Stimulated activated CD8-positive, alpha-beta memory T cell treated with anti-CD3 and anti-CD28 coated beads, Interleukin-15, amount 100 ng/mL, for 1 hour (primary cell): ENCODE measurements at places on chromosomes 4 and X.

- no peak for DNase-seq
These were observed 520.4 kb downstream of the NLGN4X start for GRCh38 chrX:5708251-5708650.

DNA sequence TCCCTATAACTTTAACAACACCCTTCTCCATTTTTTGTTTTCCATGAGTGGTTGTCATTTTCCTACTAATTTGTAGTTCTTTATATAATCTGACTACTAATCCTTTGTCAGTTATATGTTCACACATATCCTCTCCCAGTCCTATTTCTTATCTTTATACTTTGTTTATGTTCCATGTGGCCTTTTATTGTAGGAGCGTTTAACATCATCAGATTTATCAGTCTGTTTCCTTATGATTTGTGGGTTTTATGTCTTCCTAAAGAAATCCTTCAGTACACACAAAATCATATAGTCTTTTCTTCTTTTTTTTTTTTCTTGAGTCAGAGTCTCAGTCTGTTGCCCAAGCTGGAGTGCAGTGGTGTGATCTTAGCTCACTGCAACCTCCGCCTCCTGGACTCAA lies 204.9 kb upstream of the SPRY1 start:
- no peak for DNase-seq

DNA sequence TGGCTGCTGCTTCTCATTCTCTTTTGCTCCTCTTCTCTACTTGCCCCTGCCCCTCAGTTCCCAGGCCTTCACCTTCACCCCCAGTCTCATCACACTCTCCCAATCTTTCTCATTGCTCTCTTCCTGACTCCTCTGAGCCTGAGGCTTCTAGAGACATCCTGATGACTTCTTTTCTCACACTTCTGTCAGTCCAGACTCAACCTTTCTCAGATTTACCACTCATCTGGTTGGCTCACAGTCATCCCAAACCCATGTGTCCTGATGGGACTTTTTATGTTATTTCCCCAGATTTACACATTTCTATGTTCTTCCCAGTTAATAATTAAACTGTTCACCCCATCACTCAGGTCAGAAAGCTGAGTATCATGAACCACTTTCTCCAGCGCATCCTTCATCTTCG lies 68.0 kb downstream of the TMA16 start:
- DNase-seq: no peak

DNA sequence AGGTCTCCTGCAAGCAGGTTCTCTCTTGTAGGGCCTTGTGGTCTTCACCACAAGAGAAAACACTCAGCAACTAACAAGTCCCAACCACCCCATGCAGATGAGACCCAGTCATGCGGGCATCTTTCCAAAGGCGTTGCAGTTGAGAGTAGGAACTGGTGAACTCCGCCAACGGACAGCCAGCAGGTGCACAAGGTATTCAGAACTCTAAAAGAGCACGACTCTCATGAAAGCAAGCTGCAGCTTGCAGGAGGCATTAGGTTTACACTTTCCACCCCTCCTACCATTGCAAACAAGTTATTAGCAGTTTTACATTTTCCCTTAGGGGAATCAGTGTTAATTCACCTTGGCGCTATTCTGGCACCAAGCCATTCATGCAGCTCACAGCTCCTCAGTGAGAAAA lies 173.4 kb upstream of the KIT start:
- DNase-seq: no peak

DNA sequence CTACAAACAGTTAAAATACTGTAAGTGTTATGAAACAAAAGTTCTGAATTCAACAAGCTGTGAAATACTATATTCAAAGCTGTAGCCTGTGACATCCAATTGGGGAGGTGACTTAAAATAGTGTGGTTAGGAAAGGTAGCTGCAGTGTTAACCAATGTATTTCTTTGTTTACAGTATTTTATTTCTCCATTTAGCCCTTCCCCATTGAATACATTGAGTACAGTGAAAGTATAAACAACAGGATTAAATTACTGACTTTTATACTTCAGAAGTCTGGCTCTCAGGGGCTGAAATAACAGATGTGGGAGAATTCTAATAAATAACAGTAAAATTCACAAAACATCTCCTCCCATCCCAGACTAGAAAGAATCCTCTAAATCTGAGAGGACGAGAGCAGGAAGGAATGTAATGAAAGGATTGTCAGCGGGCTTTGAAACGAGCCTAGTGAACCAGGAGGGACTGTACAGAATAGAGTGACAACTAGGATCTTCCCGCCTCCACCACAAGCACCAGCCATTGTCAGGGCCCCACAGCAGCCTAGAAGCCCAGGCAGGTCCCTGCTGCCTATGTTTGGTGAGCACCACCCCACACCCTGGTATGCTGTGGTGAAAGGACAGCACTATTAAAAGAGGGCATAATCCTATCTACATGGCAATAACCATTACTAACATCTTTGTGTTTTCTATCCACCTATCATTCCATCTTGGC lies 73.7 kb downstream of the SPCS3 start:
- DNase-seq: no peak

GRCh38 chr4:123167931-123168330 lies 228.7 kb upstream of the SPRY1 start:
- DNase-seq: no peak

- no peak for DNase-seq
These were observed 88.5 kb downstream of the MTMR1 start for GRCh38 chrX:150781677-150782076.

- DNase-seq: no peak
These were observed 97.3 kb upstream of the DDX3X start for GRCh38 chrX:41236629-41237028.

DNA sequence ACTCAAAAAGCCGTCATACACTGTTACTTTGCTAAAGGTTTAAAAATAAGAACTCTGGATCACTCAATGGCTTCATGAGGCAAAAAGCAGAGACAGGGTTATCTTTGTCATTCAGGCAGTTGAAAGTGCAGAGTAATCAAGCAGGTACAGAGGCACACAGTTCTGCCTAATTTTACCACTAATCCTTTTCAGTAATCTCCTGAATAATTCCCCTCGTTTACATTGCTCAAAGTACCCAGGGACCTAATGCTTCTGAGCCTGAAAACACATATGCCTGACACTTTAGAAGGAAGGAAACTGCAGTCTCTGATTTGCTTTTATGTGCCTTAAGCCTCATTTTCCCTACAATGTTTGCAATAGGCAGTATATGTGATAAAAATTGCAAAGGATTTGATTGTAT lies 71.4 kb upstream of the TRAM1L1 start:
- no peak for DNase-seq

DNA sequence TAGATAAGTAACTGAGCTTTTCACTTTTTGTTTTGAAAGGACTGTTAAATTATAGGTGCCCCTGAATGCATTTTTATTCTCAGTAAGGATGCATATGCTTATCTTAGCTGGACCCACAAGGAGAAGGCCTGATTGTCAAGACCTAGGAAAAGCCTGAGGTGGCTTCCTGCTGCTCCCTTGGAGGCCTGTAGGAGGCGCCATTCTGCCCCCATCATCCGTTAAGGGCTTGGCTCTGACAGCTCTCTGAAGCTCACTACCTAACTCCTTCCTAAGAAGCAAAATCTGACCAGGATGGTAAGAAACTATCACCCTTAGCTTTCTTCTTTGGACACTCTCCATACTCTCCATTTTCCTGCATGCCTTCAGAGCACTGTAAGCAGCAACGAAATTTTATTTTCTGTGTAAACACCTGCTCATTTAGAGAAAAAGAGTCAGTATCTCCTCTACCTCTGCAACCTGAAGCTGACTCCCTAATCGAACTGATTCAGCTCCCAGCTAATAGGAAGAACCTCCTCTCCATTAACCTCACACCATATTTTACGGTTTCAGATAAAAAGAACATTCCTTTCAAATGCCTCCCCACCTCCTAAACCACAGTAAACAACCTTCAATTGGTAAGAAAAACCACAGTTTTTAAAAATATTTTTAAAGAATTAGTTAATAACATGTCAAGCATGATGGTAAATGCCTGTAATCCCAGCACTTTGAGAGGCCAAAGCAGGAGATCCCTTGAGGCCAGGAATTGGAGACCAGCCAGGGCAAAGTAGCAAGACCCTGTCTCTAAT lies 73.4 kb upstream of the EDNRA start:
- DNase-seq: no peak

- DNase-seq: no peak
These were observed 8.5 kb upstream of the NUDT6 start for GRCh38 chr4:122930862-122931261.

DNA sequence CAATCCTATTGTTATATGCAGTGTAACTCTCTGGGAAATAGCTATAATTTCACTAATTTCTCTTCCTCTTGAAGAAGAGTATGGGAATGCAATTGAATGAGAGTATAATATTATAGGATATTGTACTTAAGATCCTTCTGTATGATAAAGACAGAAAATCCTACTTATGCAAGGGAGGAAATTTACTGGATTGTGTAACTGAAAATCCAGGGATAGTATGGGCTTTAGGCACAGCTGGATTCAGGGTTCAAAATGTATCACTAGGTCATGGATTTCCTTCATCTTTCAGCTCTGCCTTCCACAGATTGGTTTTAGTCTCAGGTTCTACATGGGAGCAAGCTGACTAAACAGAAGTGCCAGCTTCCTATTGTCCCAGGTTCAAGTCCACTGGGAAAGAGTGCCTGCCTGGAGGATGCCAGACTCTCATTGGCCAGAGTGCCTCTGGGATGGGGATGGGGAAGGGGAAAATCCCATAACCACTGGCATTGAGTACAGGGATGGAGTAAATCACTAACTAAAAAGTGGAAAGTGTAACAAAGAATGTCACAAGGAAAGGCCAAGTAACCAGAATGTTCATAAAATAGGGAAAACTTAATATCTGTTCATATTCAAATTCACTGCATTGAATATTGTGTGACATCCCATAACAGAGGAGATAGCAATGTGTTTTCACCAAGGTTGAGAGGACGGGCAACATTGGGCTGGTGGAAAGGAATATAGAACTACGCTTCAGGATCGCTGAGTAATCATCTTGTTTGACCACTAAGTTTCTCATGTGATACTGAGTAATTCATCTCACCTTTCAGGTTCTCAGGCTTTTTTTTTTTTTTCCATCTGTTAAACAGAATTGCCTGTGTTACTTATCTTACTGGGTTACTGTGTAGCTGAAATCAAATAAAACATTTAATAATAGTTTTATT lies 75.7 kb downstream of the ANXA3 start:
- DNase-seq: no peak

GRCh38 chrX:15761564-15762191 lies 23.6 kb downstream of the CA5B start:
- peak; percentile 4 for DNase-seq

- no peak for DNase-seq
These were observed 117.1 kb upstream of the FRG1 start for GRCh38 chr4:189823591-189823990.

- no peak for DNase-seq
These were observed 489.5 kb downstream of the STIM2 start for GRCh38 chr4:27350161-27350560.

DNA sequence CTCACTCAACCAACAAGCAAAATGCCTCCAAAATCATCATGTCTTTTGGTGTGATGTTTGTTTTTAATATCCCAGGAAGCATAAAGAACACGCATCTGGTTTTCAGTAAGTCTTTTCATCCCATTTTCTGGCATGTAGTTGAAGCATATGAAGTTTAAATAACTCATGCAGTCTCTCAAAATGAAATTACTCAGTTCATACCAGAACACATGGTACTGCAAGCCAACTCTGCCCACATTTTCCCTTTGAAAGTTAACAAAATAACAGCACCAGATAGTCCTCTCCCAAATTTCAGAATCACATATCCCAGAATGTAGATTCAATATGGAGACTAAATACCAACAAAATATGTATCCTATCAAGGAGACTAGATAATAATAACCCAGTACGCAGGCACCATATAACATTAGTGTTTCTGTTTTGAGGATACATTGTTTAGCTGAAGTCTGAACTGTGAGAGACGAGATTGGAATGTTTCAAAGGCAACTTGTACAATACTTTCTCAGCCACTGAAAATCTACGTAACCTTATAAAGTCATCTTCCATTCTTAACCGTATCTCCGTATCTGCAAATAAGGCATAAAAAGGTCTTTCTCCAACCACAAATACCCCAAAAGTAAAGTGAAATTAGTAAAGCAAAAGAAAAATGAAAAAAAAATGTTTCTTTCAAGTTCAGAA lies 23.1 kb downstream of the CORIN start:
- no peak for DNase-seq

GRCh38 chr4:139834226-139834662 lies 168.6 kb downstream of the MGST2 start:
- DNase-seq: no peak

GRCh38 chr4:148380291-148380690 lies 61.9 kb downstream of the NR3C2 start:
- no peak for DNase-seq

- no peak for DNase-seq
These were observed 89.7 kb downstream of the MID1IP1 start for GRCh38 chrX:38890963-38891362.

DNA sequence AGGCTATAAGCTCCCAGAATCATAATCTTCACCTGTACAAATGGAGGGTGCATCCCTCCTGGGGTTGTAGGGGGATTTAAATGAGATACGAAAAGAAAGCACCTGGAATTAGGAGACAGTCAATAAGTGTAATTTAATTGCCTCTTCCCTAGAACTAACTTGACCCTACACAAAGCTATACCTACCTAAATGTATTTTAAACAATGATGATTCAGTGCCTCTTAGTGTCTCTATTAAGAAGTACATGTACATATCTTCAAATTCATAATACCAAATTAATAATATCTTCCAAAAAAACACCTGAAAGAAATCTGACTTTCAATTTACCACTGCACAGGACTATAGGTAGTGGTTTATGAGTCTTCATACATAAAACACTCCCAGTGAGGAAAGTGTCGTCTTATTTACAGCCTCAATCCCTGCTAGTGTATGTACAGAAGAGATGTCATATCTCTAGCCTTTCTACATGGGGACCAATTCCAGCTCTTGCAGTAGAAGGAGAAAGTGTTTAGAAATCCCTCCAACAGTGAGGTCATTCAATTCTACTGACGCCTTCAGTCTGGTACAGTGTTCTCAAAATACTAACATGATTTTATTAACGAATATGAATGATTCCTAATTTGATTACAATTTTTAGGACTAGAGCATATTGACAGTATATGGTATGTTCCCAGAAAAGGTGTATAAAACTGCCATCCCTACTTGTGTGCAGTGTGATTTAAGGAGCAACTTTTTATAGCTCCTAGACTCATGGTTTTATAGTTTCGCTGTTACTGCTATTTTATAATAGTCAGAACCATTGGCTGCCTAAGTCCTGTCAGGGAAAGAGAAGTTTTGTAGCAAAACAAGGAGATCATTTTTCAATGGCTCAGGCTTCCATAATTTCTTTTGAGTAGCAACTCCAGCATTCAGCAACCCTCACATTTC lies 282.7 kb downstream of the UNC5C start:
- DNase-seq: no peak

- DNase-seq: no peak
These were observed 285.4 kb upstream of the ARSJ start for GRCh38 chr4:114264877-114265291.
